ENCODE measurements at places on chromosomes 6 and 20.

- DNase-seq: peak; percentile 22
Observed at GRCh38 chr20:31644701-31645100, 7.0 kb downstream of the COX4I2 start.

- no peak for DNase-seq
Observed at GRCh38 chr6:105364243-105364642, 38.6 kb downstream of the PREP start.

DNA sequence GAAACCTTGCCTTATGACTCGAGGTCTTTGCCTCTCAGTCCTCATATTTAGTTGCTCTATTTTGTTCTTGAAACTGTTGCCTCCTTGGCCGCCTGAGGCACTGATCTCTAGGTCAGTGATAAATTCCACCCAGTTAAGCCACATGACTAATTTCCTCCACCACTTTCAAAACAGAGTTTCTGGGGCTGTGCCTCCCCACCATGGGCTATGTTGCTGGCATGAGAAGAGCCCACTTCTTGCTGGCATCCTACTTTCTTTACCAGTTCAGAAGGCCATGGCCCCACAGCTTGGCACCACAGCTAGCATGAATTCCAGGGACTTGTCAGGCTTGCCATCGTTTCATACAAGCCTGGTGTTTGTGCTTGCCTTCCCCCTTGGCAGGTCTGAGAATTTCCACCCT lies 361.4 kb upstream of the JAG1 start:
- DNase-seq: no peak

DNA sequence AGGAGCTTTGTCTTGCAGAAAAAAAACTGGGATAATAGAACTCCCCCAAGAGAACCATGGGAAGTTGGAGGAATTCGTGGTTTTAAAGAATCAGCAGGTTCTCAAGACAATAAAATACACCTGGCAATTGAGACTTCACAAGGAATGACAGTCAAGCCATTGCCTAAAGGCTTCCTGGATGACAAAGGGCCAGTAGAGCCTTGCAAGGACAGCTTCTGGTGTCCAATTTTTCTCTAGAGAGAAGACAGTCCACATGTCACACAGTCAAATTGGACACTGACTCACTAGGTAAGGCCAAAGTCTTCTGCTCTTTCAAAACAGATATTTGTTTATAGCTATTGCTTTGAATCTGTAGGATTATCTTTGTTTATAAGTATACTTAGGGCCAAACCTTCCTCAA lies 80.3 kb upstream of the BMP5 start:
- DNase-seq: peak; percentile 14

GRCh38 chr6:139710556-139710955 lies 336.1 kb upstream of the CITED2 start:
- no peak for DNase-seq

DNA sequence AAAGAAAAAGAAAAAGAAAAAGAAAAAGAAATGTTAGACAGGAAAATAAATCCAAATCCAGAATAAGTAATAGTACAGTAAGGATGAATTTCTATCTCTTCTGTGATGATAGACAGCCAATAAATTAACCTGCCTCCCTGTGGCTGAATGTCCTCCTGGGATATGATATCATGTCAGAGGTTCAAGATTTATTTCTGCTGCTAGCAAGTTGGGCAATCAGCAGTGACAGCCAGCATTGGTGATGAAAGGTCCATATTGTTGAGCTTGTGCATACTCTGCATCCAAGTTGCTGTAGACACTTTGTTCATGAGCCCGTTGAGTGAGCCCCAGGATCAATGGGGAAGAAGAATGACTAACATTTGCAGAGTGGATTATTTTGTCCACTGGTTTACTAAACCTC lies 44.9 kb upstream of the CEP85L start:
- DNase-seq: no peak
